Stimulated activated CD4-positive, alpha-beta T cell treated with anti-CD3 and anti-CD28 coated beads, TNF-alpha, amount 100 ng/mL, for 48 hours (primary cell): ENCODE measurements at places on chromosomes 6 and 20.

GRCh38 chr20:9660236-9660868 is 146.0 kb downstream of the LAMP5 start:
- no peak for DNase-seq

DNA sequence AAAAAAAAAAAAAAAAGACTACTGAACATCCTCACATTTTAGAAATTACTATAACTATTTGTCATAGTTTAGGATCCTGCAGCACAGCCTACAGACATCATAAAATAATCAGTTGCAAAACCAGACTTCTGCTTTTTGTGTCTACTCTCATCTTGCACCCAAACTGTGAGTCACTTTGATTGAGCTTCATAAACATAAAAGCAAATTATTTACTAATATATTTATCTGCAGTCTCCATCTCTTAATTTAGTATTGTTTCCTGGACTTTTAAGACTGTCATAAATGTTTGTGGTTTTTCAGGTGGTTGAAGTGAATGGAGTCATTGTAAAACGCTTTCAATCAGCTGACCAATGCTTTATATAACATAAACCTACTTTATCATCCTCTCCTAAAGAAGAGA is 14.8 kb upstream of the CALHM6 start:
- DNase-seq: no peak

- no peak for DNase-seq
Measured at GRCh38 chr20:8218861-8219260, 86.8 kb downstream of the PLCB1 start.

DNA sequence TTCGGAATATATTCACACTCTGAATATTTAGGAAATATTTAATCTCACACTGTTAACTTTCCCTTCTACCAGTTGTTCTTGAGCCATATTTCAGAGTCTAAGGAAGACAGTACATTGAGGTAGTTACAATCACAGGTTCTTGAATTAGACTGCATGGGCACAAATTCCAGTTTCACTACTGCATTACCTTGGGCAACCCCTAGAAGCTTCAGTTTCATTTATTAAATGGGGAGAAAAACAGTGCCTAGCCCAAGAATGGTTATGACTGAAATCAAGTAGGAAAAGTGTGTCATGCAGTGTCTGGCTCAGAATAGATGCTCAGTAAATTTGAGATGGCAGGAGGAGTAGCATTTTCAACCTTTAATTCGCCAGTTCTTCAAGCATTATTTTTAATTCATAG is 124.5 kb upstream of the SAMD5 start:
- no peak for DNase-seq

GRCh38 chr6:137224799-137225198 is 5.6 kb upstream of the IFNGR1 start:
- no peak for DNase-seq

- no peak for DNase-seq
Measured at GRCh38 chr20:13422637-13423036, 201.6 kb downstream of the ISM1 start.

GRCh38 chr6:5337573-5337972 is 76.3 kb downstream of the FARS2 start:
- DNase-seq: no peak

DNA sequence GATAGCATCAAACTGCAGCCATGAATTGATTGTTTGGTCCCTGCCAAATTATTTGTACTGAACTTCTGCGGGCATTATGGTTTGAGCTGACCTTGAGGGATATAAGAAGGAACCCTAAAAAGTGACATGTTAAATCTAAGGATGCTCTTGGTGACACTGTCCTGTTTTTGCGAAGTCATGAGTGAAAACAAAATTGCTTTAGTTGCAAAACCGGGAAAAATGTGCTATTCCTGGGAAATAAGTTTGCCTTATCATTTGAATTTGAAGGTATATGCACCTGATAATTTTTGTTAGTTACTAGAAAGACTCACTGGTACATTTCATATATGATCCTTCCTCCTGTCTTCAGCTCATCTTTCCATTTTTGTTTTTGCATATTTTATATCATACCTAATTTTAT is 7.8 kb downstream of the KIAA0408 start:
- DNase-seq: no peak

DNA sequence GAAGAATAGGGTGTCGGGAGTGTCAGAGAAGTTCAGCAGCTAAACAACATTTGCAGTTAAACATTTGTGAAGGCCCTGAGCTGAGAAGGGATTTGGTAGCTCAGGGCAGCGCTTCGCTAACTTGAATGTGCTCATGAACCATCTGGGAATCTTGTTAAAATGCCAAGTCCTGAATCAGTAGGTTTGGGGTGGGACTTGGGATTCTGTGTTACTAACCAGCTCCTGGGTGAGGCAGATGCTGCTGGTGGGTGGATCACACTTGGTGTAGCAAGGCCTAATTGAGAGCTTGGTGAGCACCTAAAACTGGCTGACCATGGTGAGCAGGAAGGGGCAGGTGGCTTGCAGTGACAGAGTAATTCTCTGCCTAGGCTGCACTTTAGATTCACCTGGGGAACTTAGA is 5.9 kb downstream of the PTPRA start:
- DNase-seq: no peak

DNA sequence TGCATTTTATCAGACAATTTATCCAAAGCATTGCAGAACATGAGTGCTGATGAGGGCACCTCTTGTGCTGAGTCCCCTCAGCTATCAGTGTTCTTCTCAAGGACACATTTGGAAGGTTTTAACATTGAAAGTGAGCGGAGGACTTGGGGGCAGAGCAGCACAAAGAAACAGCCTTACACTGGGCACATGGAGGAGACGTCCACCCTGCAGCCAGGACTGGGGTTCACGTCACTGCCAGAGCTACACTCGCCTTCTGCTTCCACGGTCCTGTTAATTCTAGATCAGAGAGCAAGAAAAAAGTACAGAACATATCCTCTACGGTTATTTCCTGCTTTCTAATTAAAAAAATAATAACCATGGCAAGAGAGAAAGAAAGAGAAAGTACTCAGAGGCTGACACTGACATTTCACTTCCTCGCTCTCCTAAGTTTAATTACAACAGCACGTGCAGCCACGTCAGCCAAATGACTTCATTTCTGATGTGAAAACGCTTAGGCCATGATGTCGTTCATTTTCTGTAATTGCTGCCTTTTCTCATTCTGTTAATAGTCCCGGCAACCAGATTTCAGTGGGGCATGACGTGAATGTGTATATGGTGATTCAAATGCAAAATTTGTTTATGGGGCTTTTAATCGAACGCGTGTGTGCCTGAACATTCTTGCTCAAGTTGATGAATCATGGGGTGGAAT is 5.1 kb downstream of the PRND start:
- DNase-seq: peak; percentile 30

DNA sequence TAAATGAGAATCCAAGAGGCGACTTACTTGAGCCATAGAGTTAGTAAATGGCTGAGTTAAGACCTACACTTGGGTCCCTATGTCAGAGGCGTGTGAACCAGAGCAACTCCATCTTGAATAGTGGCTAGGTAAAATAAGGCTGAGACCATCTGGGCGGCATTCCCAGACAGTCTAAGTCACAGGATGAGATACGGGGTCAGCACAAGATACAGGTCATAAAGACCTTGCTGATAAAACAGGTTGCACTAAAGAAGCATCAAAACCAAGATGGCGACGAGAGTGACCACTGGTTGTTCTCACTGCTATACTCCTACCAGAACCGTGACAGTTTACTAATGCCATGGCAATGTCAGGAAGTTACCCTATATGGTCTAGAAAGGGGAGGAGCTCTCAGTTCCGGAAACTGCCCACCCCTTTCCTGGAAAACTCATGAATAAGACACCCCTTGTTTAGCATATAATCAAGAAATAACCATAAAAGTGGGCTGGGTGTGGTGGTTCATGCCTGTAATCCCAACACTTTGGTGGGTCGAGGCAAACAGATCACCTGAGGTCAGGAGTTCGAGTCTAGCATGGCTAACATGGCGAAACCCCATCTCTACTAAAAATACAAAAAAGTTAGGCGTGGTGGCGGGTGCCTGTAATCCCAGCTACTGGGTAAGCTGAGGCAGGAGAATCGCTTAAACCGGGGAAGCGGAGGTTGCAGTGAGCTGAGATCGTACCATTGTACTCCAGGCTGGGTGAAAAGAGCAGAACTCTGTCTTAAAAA is 43.9 kb upstream of the EEF1A1 start:
- DNase-seq: no peak

DNA sequence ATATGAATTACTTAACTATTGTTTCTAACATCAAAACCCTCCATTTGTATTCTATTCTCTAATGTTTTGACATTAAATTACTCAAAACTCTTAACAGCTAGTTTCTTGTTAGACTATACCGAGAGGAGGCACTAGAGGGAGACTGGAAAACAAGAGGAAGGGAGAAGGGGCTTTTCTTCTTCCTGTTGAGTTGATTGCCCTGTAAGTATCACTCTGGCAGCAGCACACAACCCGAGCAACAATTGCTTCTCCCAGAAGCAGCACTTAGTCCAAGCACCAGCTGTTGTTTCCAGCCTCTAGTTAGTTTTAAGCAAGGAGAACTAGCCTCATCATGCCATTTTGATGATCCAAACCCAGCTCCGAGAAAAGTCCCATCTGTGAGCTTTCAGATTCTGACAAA is 603.8 kb downstream of the PRKN start:
- DNase-seq: no peak
